HepG2 (cell line): ENCODE measurements at places on chromosomes 16 and 17.

GRCh38 chr17:4678448-4679026 lies 25.4 kb downstream of the PELP1 start:
- DNase-seq, result peak; percentile 39

GRCh38 chr17:69949973-69950695 lies 124.9 kb upstream of the KCNJ16 start:
- DNase-seq, result no peak

DNA sequence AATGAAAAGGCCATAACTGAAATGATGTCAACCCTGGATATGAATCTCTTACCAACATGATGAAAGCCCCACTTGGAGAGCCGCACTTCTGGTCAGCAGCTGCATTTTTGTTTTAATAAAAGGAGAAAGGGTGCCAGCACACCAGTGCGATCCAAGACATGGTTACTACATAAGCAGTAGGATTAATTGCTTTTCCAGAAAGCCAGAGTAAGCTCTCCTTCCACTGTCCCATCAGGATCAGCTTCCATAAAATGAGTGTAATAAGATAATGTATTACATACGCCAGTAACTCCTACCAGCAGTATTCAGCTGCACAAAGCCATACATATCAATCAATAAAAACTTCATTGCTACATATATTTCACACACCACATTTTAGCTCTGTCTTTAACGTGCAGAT lies 26.3 kb upstream of the NACA2 start:
- no peak for DNase-seq

- no peak for DNase-seq
Measured at GRCh38 chr16:64907844-64908243, 214.0 kb downstream of the CDH11 start.

DNA sequence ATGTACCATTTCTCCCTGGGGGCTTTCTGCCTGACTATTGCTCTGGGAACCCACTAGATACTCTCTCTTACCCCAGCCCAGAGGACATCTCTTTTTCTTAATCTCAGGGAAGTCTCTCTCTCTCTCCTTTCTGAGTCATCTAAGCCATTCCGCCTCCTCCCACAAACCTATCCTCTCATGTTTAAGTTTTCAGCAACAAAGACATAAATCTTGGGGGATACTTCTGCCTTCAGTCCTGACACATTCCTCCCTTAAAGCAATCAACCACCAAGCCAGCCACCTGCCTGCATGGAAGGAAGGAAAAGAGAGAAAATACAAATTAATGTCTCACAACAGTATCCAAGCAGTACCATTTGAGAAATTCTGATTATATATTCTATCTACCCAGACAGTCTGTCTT lies 128.8 kb downstream of the HS3ST2 start:
- DNase-seq, result no peak

GRCh38 chr16:62967611-62968010 lies 931.4 kb upstream of the CDH8 start:
- no peak for DNase-seq

DNA sequence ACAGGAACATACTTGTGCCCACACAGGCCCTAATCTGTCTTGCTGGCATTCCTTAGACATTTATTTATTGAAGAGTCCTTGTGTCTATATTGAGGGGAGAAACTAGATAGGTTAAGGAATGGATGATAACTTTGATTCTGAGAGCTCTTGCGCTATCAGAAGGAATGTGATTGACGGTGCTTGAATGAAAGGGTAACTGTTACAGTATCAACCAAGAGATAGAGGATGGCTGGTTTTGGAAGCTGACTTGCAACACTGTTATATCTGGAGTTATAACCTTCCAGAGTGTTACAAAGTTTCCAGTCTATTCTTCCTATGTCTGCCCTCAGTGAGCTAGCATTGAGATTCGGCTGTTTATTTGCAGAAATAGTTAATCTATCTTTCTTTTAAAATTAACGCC lies 36.5 kb downstream of the PRKCA start:
- no peak for DNase-seq

GRCh38 chr16:28167221-28167620 lies 44.5 kb downstream of the XPO6 start:
- DNase-seq, result no peak

DNA sequence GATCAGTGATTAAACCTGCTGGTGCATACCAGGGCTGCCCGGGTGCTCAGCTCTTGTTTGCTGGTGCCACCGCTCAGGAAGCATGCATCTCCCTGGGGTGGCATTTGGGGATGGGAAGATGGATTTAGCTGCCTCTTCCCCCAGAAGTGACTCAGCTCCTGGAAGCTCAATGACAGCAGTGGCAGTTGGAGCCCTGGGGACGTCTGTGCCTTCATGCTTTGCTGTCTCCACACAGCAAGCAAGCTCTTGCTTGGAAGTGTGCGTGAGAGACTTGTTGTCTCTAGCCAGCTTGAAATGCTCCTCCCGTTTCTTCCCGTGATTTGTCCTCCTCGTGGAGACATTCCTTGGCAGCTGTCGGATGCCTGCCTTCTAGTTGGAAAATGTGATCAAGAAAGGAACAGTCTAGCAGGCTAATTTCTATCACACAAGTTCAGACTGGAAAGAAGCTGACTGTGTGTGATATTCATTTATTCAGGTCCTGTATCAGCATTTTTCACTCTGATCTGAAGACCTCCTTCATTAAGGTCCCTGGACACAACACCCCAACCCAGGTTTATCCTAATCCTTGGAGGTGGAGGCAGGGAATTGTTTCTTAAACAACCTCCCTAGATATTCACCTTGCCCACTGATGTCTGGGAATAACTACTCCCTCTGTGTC lies 73.0 kb downstream of the BMERB1 start:
- no peak for DNase-seq

DNA sequence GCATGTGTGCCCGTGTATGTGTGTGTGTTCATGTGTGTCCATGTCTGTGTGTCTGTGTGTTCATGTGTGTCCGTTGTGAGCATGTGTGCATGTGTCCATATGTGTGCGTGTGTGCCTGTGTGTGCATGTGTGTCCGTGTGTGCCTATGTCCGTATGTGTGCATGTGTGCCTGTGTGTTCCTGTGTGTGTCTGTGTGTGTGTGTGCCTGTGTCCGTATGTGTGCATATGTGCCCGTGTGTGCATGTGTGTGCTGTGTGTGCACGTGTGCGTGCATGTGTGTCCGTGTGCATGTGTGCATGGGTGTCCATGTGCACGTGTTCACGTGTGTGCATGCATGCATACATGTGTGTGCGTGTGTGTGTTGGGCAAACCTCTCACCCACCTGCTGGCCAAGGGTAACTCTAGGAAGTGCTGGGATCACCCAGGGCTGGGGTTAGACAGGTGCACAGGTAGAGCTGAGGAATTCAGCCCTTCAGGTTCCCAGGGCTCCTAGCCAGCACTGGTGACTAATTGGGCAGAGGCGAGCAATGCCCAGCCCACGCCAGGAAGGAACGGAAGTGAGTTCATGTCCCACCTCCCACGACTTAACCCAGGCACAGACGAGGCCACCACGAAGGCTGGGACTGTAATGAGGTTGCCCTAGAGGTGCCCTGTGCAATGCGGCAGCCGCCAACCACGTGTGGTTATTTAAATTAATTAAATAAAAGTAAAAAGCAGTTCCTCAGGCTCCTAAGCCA lies 8.2 kb upstream of the CSNK1D start:
- DNase-seq, result no peak

GRCh38 chr17:40430272-40431230 lies 12.7 kb upstream of the IGFBP4 start:
- no peak for DNase-seq

GRCh38 chr16:65314627-65315008 lies 192.8 kb upstream of the CDH11 start:
- no peak for DNase-seq

GRCh38 chr16:9650284-9650683 lies 531.9 kb downstream of the GRIN2A start:
- no peak for DNase-seq

DNA sequence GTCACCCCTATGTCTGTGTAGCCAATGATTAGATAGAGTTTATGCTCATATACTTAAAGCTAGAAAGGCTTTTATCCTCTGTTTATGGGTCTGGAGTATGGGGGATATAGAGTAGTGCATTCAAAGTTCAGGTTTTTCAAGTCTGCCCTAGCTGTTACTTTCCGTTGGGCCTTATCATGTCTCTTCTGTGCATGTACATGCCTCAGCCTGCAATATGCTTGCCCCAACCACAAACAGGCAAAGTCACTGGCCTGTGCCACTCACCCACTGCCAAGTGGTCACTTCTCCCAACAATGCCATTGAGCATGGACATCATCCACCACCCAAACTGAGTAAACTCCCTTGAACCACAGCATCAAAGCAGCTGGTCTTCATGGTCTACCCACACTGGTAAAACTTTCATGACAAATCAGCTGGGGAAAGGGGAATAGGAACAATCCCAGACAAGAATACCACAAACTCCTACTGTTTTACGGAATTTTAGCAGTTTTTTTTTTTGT lies 70.3 kb upstream of the C17orf78 start:
- DNase-seq, result no peak

DNA sequence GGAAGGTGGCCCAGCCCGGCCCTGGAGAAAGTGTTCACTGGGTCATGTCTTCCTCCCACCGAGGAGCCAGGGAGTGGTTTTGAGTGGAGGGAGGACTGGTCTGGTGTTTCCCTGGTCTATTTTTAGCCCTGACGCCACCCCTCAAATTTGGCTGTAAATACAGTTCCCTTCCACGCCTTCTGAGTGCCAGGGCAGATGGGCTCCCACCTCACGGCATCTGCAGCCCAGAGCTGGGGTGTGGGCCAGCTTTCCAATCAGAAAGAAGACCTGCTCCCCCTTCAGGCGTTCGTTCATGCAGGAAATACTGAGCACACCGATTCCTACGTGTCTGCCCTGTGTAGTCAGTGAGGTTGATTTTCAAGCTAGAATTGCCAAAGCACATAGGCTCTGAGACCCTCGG lies 53.7 kb downstream of the SNX20 start:
- no peak for DNase-seq

DNA sequence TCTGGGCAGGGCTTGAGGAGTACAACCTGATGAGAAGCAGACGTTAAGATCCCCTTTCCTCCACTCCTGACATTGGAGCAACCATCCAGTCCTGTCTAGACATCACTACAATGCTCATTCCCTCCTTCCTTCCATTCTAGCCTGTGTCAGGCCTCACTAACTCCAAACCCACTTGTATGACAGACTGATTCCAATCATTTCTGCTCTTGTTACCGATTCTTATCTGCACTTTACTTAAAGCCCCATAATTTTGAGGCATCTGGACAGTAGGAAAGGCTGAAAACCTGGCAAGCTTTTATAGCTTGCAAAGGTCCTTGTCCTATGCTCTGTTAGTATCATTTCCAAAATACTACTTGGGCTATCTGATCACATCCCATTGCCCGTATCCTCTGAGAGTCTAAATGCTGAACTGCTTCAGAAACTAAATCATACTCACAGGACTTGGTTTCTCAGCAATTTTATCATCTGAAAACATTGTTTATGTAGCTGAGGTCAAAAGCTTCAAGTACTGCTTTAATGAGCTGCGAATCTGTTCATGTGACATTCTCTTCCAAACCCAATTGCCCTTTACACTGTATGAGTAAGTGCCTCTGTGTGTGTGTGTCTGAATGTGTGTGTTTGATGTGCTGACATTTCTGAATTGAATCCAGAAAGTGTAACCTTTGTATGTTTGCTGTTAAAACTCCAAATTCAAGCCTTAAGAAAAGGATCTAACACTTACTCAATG lies 57.2 kb upstream of the CACNG3 start:
- DNase-seq, result no peak

GRCh38 chr17:15290605-15291004 lies 25.5 kb upstream of the PMP22 start:
- DNase-seq, result no peak

DNA sequence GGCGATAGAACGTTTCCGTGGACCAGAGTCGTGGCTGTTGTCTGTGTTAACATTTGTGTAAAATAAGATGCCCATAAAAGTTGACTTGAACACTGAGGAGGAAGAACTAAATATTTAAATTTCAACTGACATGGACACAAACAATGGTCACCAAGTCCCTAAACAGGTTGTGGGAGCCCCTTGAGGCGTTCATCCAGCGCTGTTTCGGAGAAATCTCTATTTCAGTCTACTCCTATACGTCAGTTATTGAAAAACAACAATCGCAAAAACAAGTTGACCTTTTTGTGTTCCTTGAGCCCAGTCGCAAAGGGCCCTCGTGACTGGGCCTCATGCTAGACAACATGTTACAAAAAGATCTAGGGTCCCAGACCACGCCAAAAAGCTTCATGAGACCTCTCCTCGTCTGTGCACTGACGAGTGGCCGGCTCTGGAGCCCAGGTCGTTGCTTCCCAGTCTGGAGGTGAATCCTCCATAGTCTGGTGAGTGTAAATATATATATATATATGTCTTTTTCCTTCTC lies 439 bp upstream of the TMEM231 start:
- DNase-seq, result no peak

DNA sequence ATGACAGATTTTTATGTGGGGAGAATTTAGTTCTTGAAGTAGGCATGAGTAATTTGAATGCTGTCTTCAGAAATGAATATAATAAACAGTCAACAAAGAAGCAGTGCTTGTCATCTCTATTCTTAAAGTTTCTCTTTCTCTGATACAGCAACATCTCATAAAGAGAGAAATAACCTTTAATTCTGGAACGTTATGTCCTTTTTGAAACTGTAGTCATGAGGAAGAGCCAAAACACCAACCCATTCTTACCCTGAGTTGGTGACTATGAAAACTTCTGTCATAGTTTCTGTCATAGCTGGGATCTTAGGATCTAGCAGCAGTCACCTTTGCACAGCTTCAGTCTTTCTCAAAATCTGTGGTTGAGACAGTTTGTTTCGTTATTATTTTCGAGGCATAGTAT lies 15.3 kb upstream of the RASL10B start:
- no peak for DNase-seq

- DNase-seq, result no peak
Measured at GRCh38 chr17:68006797-68007196, 10.5 kb upstream of the C17orf58 start.

DNA sequence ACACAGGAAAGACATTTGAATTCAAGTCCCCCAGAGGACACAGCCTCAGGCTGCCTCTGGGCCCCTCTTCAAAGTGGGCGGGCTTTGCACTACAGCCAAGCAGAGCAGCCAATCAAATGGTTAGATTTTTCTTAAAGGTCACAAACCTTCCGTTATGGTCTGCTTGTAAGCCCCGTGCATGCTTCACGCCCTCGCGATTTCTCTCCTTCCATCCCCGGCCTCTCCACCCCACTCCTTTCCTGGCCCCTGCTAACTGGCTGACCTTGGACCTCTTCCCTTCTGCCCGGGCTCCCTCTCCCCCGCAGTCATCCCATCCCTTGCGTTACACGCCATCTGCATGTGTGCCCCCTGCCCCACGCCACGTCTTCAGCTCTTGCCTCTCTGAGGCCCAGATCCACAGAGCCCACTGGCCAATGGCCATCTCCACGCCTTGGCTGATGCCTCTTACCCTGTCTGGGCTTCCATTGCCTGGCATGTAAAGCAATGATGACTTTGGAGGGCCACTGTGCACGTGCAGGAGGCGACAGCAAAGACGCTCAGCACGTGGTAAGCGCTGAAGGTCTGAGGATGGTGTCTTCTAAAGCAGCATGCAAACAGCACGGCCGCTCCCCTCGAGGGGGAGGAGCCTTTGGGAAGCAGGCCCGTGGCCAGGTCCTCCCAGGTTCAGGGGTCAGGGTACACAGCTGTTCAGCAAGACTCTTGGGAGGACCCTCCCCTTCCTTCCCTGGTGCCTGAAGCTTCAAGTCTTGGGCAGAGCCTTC lies 86.8 kb downstream of the ZDHHC7 start:
- DNase-seq, result peak; percentile 64
